ENCODE measurements at places on chromosomes 11 and 22.

GRCh38 chr11:61654397-61654829 lies 25.8 kb upstream of the DAGLA start:
- peak; percentile 88 for DNase-seq

DNA sequence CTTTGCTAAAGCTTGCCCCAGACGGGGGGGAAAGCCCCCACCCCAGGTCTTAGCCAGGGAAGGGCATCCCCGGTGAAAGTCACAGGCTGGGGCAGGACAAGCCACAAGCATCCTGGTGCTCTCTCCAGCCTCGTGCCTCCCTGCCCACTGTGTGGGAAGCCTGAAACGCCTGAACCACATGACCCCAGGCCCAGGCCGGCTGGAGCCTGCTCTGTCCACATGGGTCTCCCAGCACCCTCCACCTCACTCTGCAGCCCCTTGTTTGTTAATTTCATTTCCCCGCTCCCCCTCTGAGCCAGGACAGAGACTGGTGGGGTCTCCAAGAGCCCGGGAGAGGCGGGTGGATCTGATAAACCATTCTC lies 58.3 kb upstream of the TCF20 start:
- no peak for DNase-seq

DNA sequence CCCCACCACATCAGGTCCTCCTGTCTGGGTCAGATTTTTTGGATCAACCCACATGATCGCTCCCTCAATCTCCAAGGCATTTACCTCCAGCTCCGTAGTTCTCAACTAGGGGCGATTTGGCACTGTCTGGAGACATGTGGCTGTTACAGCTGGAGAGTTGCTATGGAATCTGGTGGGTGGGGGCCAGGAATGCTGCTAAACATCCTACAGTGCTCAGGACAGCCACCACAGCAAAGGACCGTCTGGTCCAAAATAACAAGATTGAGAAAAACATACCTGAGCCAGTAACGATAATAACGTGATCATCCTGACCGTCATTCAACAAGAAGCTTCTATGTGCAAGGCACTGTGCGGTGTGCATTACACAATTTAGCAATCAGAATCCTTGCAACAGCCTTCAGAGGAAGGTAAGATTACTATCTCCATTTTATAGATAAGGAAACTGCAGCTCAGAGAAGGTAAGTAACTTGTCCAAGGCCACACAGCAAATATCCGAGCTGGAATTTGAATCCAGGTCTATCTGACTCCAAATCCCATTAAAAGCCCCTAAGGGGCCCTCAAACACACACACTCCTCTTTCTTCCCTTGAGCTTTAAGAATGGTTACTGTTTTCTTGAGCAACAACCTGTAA lies 14.3 kb upstream of the CRY2 start:
- no peak for DNase-seq

GRCh38 chr11:37104380-37104779 lies 506.3 kb upstream of the RAG2 start:
- no peak for DNase-seq

DNA sequence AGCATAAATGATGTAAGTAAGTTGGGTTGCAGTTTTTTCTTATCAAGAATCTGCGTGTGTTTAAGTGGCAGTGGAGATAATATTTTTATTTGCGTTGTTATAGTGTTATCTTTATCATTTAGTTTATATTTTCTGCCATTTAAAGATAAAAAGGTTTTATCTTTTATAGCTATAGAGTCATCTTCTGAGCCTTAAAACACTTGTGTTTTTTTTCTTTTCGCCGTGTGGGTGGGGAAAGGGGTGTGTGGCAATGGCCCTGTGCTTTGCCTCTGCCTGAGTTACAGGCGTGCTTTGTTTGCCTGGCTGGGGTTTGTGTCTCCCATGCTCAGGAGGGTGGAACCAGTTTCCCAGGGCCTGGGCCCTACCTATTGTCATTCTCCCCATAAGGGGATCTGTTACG lies 16.2 kb downstream of the ARHGEF12 start:
- no peak for DNase-seq

- no peak for DNase-seq
These were observed 5.4 kb downstream of the SEC14L2 start for GRCh38 chr22:30402028-30402765.

- no peak for DNase-seq
These were observed 22.1 kb upstream of the UCP3 start for GRCh38 chr11:74030723-74031676.

GRCh38 chr11:69971741-69972140 lies 106.4 kb upstream of the ANO1 start:
- DNase-seq: no peak

DNA sequence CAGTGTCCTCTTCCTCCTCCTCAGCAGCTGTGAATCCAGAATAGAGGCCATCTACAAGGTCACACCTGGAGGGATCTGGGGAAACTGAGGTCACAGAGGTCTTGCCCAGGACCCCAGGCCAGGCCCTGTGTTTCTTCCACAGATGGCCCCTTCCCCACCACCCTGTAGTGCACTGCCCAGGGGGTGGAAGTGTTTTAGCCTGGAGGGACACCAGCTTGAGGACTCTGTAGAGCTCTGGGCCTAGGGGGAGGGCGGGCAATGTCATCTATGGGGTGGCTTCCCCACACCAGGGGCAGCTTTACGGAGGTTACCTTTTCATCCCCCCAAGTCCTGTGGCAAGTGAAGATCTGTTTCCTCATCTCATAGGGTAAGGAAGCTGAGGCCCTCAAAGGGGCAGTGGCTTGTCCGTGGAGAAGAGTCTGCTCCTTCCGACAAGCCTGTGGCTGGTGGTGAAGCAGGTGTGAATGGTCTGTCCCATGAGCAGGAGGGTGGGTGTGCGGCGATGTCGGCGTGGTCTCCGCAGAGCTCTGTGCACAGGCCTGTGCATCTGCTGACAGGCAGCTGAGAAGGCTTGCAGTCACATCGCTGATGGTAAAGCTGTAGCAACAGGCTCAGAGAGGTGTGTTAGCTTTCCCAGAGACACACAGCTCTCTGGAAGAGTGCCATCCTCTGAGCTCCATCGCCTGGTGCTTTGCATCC lies 74.1 kb upstream of the WNT7B start:
- DNase-seq: no peak

DNA sequence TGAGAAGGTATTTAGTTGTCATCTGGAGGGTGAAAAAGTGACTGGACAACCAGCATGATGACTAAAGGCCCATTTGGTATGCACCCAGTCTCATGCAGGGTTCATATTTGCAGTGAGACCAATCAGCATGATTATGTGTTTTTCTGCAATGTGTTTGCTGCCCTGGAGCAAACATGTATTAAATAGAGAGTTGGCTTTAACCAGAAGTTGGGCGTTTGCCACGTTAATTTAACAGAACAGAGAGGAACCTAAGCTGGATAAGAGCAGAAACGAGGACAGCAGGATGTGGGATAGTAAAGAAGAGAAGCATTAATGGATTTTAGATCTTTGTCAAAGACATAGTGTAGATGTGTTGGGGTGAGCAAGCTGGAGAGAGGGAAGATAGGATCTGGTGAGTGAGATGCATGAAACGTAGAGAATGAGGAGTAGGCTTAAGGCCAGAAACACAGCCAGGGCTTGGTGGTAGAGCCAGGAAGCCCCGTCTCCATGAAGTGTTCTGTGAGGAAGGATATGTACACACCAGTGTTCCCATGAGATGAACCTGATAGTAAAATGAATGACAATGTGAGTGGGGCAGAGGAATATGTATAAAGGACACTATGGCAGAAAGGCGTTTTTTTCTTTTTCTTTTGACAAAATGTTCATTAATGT lies 164.0 kb upstream of the PDGFD start:
- no peak for DNase-seq

- DNase-seq: no peak
These were observed 978 bp downstream of the FLI1 start for GRCh38 chr11:128694618-128695481.

DNA sequence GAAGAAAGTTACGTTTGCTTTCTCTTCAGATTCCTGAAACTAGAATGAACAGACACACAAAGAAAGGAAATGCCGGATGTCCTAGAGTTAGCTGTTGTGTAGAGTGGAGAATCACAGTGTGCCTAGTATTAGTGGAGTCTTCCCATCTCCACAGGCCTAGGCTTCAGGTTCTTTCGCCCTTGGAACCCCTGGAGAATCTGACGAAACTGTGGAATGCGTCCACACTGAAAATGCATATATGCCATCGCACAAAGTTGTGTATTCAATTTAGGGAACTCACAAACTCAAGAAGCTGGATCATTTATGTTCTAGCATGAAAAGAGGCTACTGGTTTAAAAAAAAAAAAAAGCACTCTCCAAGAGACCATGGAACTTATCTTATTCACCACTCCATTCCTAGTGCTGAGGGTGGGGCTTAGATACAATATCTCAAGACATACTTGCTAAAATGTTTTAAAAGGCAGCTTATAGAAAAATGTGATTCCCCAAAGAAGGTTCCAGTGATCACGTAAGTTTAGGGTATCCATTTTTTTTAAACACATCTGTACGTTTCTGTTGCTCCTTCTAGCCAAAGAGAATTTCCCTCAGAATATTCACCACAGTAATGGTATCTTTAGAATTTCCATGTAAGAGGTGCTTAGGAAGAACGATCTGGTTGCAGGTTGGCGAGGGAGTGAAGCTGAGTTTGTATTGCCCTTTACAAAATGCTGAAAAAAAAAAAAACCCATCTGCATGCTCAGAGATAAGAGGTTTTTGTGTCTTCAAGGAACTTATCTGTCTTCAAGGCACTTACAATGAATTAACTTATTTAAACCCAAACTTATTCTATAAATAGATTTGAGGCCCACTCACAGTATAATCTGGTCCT lies 20.0 kb downstream of the MAML2 start:
- DNase-seq: no peak

DNA sequence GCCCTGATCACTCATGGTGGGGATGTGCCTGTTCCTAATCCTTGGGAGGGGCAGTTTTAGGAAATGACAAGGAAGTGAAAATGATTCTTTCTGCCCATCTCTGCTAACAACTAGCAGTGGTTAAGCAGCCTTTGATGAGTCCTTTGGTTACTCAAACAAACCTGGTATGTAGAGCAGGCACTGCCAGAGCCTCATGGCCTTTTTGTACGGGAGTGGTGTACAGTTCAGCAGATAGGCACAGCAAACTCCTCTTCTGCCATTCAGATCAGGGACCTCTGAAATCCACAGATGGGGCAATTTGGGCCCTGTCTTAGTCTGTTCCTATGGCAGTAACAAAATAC lies 66.2 kb downstream of the FZD4 start:
- no peak for DNase-seq

DNA sequence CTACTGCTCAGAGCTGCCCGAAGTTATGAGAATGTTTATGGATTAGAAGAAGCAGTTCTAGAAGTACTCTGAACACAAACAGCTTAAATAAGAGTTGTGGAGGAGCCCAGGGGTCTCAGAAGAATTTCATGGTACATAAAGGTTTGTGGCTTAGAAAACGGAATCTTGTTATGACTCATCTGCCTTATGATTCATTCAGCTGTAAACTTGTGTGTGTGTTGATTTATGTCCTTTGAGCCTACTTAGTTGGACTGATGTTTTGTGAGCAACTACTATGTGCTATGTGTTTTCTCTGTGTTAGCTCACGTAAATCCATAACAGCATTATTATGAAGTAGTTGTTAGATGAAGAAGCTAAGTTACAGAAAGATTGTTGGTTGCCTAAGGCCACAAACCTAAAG lies 203.7 kb downstream of the PGR start:
- no peak for DNase-seq

- DNase-seq: peak; percentile 61
These were observed 6.0 kb upstream of the IFT27 start for GRCh38 chr22:36781656-36782627.

- DNase-seq: no peak
These were observed 31.7 kb downstream of the PARVB start for GRCh38 chr22:44055805-44056204.

- DNase-seq: no peak
These were observed 9.6 kb upstream of the CD248 start for GRCh38 chr11:66326261-66327111.

DNA sequence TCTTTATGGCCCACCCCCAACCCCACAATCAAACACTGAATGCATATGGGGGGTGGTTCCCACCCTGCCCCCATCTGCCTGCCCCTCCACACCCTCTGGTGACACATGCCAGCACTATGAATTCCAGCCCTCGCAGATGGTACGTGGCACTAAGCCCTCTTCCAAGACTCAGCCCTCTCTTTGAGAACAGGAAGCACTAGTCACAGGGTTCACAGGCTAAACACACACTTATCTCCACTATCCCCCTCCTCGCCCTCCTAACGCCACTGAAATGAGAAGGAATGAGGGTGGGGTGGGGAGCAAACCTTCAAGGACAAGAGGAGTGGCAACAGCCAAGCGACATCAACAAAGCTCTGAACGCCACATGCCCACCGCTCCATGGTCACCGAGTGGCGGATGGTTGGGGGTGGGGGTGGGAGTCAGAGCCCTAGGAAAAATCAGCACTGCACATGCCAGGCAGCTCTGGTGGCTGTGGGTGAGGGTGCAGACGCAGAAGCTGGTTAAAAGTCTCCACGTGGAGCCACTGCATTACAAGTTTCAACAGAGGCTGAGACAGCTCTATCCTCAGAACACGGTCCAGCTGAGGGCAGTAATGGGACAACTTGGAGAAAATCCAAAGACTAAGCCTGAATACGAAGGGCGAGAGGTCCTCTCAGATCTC lies 33.6 kb downstream of the TMEM184B start:
- DNase-seq: no peak

DNA sequence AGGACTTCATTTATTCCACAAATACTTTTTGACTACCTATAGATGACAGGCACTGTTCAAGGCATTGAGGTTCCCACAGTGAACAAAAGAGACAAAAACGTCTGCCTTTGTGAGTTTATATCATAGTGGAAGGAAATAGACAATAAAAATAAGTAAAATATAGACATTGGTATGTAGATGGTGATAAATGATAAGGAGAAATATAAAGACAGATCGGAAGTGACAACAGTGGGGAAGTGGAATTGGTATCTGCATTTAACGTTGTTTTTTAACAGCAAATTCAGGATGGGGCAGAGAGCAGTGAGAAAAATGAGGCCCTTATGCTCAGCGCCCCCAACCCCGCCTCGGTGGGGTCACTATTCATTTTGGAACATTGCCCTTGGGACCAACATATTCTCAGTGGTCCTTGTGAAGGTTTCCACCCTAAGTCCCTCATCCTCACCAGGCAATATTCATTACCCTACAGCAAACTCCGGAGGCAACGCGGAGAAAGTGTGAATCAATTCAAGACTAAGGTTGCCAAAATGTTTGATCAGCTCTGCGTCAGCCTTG lies 627 bp upstream of the PEX26 start:
- no peak for DNase-seq

DNA sequence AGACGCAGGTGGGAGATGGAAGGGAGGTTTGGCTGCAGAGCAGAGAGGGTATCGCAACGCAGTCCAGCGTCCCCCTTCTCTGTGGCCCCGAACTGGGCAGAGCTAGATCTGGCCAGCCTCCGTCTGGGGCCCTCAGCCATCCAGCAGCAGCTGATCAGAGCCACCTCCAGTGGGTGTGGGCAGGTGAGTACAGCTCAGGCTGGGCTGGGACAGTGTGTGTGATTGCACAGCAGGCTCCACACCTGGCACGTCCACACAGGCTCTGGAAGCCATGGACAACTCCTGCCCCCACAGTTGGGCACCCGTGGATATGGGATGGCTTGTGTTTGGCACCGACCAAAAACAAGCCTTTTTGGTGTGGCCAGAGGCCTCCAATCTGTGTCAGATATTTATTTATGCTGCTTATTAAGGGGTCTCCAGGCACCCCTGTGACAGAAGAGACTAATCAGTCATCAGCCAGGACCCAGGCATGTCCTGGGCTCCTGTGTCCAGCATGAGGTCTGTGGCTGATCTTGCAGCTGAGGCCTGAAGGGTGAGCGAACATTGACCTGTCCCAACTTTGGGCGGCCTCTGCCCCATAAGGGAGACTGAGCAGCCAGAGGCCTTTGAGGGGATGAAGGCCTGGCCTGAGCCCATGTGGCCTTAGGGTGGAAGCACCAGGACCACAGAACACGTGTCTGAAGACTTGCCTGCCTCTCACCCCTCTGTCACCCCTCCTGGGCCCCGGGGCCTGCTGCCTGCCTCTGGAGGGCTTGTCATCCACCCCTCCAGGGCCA lies 18.6 kb downstream of the POLR3H start:
- DNase-seq: no peak

Measured in GDM1 (cell line).